CD4-positive, alpha-beta T cell treated with Interleukin-15 for 4 hours (primary cell): ENCODE measurements at places on chromosomes 12 and 14.

DNA sequence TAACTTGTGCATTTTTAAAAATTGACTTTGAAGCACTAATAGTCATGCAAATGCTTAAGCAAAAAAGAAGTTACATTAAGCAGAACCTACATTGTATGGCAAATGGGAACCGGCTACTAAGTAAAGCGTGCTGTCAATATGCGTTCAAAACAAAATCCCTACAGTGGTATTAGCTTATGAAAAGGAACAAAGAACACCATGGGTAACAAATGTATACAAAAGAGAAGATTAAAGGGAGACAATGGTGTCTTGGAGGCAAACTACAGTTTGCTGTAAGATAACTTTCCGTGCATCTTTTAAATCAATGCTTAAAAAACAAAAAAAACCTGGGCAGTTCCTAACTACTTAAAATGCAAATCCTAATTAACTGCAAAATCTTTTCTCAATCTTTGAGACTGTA lies 10.5 kb downstream of the CDK2AP1 start:
- no peak for DNase-seq

- no peak for DNase-seq
These were observed 18.7 kb upstream of the FBRSL1 start for GRCh38 chr12:132471011-132471857.

GRCh38 chr14:105155071-105155651 lies 13.4 kb downstream of the JAG2 start:
- DNase-seq, result no peak

- no peak for DNase-seq
These were observed 180.7 kb upstream of the SLC38A2 start for GRCh38 chr12:46553266-46553665.

DNA sequence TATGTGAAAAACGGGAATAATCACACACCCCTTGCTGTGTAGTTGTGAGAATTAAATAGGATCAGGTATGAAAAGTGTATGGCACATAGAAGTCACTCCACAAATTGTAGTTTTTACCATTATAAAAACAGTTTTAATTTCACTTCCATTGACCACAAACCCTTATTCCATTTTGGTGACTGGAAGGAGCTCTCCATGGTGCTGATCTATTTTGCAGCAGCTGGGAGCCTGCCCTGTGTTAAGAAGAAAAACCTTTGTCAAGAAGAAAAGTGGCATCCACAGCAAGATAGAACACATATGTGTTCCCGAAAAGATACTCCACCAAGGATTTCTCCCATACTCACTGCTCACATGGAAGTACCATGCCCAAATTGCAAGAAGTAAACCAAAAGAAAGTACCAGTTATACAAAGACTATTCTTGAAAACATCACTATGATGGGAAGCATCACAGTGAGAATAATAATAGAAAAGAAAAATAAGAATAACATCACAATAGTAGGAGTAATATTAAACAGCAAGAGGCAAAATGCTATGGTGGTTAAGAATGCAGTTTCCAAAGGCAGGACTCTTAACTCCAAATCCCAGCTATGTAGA lies 58.7 kb downstream of the TUNAR start:
- no peak for DNase-seq

GRCh38 chr14:99675951-99676350 lies 8.1 kb upstream of the CYP46A1 start:
- no peak for DNase-seq

GRCh38 chr12:112980491-112981158 lies 2.3 kb downstream of the OAS2 start:
- peak; percentile 54 for DNase-seq

- no peak for DNase-seq
These were observed 6.0 kb downstream of the HMGA2 start for GRCh38 chr12:65830305-65830704.

- DNase-seq, result no peak
These were observed 116.5 kb downstream of the TTC6 start for GRCh38 chr14:37711831-37712475.

- DNase-seq, result no peak
These were observed 2.6 kb downstream of the DIO3 start for GRCh38 chr14:101563654-101564443.

- DNase-seq, result no peak
These were observed 304.5 kb downstream of the GRIN2B start for GRCh38 chr12:13676880-13677279.

GRCh38 chr12:108033090-108033489 lies 96.0 kb upstream of the WSCD2 start:
- no peak for DNase-seq

GRCh38 chr12:105858981-105859710 lies 279.6 kb downstream of the NUAK1 start:
- DNase-seq, result no peak

- no peak for DNase-seq
These were observed 31.5 kb upstream of the CCT2 start for GRCh38 chr12:69553628-69554248.

DNA sequence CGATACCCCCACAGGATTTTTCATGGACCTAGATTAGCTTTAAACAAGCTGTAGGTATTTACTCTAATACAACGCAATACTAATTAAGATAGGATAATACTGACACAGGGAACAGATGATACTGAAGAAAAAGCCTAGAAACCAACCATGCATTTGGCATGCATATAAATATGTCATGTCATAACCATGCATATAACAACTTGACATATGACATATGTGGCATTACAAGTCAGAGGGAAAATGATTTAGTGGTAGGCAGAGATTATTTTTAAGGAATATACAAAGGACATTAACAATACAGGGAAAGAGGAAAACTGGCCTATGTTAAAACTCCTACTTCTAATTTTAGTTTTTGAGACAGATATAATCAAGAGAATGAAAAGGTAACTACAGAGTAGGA lies 27.9 kb downstream of the CAPS2 start:
- DNase-seq, result no peak

- DNase-seq, result no peak
These were observed 292.9 kb upstream of the GRIP1 start for GRCh38 chr12:66971816-66972215.

- DNase-seq, result no peak
These were observed 21.6 kb downstream of the C12orf75 start for GRCh38 chr12:105352052-105352451.

DNA sequence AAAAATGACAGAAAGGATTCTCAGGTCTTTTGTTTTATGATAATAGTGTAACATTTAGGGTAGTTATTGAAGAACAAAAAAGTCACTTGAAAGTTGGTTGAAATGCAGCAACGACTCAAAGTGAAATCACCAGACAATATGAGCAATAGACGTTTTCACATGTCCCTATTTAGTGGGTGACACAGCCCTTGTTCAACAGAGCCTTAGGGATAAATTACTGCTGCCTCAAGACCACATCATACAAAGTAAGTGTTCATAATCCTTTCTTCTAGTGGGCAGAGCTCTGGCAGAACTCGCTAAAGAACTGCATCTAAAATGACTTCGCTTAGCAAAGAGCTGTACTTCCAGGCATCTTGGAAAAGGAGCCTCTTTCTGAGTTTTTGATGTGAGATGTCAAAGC lies 128.5 kb upstream of the LMNTD1 start:
- no peak for DNase-seq

- no peak for DNase-seq
These were observed 1371.1 kb downstream of the FSCB start for GRCh38 chr14:43135877-43136411.

DNA sequence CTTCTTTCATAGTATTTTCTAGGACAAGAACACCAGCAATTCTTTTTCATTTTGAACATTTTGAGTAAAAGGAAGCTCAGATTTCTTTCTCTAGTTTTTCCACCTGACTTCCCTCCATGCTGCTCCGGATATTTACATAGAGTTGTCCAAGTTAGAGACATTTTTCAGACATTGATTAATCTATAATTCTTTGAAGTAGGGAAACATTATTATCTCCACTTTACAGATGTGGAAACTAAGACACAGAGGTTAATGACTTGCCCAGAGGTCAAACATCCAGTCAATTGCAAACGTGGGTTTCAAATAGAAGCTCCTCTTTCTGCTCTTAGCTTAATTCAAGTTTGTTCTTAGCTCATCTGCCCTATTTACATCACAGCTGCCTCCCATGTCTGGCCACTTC lies 138.3 kb downstream of the EGLN3 start:
- no peak for DNase-seq

GRCh38 chr14:30620178-30620577 lies 1.9 kb upstream of the SCFD1 start:
- DNase-seq, result no peak

GRCh38 chr14:24013654-24014514 lies 25.2 kb downstream of the DHRS4L2 start:
- DNase-seq, result peak; percentile 79

DNA sequence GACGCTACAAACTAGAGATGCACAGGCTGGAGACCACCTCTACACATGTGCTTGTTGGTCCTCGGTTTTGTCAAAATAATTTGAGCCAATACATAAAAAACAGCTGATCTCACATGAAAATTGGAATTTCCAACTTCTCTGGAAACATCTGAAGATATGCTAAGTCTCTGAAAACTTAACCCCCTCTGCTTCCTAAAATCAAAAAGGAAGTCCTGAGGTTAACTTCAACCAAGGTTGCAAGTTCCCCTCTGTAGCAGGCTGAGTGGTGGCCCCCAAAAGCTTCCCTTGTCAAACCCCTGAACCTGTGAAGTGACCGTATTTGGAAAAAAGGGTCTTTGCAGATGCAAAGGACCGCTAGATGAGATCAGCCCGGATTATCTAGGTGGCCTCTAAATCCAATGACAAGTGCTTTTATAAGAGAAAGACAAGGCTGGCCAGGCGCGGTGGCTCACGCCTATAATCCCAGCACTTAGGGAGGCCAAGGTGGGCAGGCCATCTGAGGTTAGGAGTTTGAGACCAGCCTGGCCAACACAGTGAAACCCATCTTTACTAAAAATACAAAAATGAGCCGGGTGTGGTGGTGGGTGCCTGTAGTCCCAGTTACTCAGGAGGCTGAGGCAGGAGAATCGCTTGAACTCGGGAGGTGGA lies 32.0 kb upstream of the VPS37B start:
- DNase-seq, result no peak

- no peak for DNase-seq
These were observed 106.3 kb downstream of the RIN3 start for GRCh38 chr14:92619671-92620456.

- DNase-seq, result no peak
These were observed 255.9 kb downstream of the MSRB3 start for GRCh38 chr12:65534238-65534841.

- no peak for DNase-seq
These were observed 293.6 kb upstream of the RGS6 start for GRCh38 chr14:71638523-71639196.

GRCh38 chr12:89451841-89452251 lies 72.8 kb downstream of the GALNT4 start:
- DNase-seq, result no peak

DNA sequence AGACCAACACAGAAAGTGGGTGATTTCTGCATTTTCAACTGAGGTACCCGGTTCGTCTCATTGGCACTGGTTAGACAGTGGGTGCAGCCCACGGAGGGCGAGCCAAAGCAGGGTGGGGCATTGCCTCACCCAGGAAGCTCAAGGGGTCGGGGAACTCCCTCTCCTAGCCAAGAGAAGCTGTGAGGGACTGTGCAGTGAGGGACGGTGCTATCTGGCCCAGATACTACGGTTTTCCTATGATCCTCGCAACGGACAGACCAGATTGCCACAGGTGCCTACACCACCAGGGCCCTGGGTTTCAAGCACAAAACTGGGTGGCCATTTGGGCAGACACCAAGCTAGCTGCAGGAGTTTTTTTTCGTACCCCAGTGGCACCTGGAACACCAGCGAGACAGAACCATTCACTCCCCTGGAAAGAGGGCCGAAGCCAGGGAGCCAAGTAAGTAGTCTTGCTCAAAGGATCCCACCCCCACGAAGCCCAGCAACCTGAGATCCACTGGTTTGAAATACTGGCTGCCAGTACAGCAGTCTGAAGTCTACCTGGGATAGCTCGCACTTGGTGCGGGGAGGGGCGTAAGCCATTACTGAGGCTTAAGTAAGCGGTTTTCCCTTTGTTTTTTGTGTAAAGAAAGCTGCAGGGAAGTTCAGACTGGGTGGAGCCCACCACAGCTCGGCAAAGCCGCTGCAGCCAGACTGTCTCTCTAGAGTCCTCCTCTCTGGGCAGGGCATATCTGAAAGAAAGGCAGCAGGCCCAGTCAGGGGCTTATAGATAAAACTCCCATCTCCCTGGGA lies 25.5 kb upstream of the NAA30 start:
- no peak for DNase-seq

DNA sequence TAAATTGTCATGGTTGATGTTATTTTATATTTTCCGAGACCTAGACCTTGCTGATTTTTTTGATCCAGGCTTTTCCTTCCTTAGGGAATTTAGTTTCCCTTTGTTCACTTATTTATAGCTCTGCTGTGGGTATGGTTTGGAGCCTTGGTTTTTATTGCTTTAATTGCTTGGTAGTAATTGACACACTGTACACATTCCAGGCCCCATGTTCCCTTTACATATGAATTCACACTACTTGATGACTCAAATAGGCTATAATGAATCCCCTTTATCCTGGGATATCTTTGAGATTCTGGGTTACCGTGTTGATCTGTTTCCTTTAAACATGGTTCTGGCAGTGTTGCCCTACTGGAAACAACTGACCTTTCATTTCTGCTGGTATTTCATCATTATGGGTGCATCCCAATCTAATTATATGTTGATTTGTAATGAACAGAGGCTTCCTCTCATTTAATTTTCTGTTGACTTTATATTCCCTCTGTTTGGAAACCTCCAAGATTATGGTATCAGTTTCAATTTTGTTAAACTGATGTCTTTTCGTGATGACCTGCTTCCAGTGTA lies 424.0 kb downstream of the RAD51B start:
- no peak for DNase-seq

- no peak for DNase-seq
These were observed 59.3 kb downstream of the C14orf132 start for GRCh38 chr14:96098309-96098998.
